ENCODE measurements at places on chromosomes 7 and 10.
A peak's percentile ranks its signal among the peaks of the same experiment; 100 is the strongest.

GRCh38 chr7:5704534-5704922, 76.9 kb downstream of the RNF216 start:
- peak; percentile 79 for DNase-seq

GRCh38 chr10:77279207-77279606, 358.4 kb downstream of the KCNMA1 start:
- no peak for DNase-seq

- DNase-seq, result peak; percentile 65
Measured at GRCh38 chr10:109978481-109978880, 29.3 kb upstream of the ADD3 start.

DNA sequence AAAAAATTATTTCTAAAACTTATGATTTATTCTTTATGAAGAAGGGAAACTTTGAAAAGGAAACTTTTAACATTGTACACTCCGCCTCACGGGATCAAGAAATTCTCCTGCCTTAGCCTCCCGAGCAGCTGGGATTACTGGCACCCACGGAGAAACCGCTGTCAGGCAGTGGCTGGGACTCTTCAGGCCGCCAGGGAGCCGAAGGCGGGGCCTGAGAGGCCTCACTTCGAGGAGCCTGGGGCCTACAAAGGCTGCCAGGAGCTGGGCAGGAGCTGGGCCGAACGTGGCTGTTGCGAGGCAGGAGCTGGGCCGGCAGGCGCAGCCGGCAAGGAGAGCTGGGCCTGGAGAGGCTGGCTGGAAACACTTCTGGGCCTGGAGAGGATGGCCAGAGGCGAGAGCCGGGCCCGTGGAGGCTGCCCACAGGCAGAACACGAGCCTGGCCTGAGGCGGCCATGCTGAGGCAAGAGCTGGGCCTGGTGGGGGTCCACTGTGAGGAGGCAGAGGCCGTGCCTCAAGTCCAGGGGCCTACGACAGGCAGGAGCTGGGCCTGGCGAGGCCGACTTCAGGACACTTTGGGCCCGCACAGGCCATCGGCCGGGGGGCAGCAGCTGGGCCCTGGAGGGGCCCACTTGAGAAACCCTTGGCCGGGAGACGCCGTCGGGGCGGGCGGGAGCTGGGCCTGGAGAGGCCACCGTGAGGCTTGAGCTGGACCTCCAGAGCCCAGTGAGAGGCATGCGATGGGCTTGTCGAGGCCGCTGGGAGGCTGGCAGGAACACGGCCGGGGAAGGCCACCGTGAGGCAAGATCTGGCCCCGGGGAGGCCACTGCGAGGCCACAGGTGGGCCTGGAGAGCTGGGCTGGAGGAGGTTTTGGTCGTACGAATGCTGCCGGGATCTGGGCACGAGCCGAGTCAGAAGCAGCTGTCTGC, 23.7 kb downstream of the MDH2 start:
- no peak for DNase-seq

DNA sequence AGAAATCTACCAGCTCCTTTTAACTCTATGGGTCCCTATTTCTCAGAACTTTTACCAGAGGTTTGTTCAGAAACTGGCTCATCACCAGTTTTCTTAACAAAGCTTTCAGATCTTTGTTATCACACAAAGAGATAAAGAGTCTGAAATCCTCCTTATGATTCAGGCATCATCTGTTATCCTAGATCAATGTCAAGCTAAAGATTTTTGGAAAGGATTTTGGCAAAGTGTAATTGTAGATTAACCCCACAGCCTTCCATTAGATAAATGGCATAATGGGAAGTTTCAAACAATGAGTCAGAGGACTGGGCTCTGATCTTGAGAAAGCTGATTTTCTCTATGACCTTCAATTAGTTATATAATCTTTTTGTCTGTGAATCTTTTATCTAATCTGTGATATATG, 192.2 kb downstream of the NXPH1 start:
- DNase-seq, result no peak

GRCh38 chr10:49034925-49035324, 80.4 kb downstream of the VSTM4 start:
- no peak for DNase-seq

DNA sequence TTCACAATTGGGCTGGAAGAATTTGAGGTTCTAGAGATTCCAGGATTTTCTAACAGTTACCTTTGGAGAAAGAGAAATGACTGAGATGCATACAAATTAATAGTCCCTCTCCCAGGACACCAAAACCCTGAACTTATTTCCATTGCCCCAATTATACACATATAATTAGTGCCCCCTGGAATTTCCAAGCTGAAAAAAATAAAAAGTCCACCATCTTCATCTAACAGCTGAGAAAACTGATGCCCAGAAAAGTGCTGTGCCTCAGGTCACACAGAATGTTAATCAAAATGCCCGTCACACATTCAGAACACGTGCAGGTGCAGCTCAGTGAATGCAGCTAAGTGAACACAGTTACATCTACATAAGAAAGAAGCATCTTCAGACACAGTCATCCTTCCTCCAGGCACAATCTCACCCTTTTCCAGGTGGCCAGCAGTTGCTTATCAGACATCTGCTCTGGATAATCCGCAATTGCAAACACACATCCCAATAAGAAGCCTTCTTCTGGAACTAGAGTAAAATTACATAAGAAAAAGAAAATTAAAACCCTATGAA, 35.4 kb downstream of the PAXIP1 start:
- DNase-seq, result no peak

DNA sequence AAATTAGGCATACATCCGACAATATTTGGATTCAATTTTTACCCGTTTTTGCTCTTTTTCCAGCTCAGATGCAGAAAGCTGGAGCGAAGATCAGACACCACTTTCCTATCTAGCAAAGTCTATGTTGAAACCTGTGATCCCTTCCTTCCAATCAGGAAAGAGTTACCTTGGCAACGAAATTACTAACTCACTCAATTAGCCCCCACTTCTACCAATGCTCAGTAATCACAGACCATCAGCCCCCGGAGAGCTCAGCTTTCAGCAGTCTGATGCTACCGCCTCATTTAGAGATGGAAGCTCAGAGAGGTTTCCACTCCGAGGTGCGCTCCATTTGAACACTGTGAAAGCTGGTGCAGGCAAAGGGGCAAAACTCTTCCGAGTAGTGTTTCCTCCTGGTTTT, 6.7 kb downstream of the FRAT1 start:
- DNase-seq, result no peak

DNA sequence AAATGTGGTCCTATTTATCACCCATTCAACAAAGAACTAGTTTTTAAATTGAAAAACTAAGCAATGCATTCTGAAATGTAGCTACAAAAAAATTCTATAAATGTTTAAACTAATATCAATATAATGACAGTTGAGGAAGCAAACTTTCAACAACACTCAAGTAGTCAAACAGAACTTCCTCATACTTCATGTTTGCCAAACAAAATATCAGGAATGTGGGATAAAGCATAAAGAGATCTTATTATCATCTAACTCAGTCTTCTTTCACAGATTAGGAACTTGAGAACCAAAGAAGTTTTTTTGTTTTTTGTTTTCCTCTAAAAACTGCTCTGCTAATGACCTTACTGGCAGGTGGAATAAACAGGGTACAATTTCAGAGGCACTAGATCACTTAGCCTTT, 116.2 kb downstream of the JAZF1 start:
- no peak for DNase-seq

GRCh38 chr7:90804370-90804769, 208.2 kb downstream of the CDK14 start:
- no peak for DNase-seq

GRCh38 chr10:86833969-86834368, 77.5 kb downstream of the BMPR1A start:
- no peak for DNase-seq

GRCh38 chr7:55774327-55775050, 88.1 kb downstream of the SEPTIN14 start:
- DNase-seq, result no peak

DNA sequence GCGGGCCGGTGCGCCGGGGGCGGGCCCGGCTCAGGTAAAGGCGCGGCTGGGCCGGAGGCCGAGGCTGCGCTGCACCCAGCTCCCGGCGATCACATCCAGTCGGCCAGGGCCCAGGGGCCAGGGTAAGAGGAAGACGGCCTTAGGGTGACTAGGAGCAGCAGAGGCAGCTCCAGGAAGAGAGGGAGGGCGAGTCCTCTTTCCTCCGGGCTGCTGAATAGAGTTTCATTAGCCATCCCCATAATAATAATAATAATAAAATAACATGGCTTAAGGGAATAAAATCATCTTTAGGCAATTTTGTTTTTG, 44.8 kb upstream of the CDK1 start:
- no peak for DNase-seq

DNA sequence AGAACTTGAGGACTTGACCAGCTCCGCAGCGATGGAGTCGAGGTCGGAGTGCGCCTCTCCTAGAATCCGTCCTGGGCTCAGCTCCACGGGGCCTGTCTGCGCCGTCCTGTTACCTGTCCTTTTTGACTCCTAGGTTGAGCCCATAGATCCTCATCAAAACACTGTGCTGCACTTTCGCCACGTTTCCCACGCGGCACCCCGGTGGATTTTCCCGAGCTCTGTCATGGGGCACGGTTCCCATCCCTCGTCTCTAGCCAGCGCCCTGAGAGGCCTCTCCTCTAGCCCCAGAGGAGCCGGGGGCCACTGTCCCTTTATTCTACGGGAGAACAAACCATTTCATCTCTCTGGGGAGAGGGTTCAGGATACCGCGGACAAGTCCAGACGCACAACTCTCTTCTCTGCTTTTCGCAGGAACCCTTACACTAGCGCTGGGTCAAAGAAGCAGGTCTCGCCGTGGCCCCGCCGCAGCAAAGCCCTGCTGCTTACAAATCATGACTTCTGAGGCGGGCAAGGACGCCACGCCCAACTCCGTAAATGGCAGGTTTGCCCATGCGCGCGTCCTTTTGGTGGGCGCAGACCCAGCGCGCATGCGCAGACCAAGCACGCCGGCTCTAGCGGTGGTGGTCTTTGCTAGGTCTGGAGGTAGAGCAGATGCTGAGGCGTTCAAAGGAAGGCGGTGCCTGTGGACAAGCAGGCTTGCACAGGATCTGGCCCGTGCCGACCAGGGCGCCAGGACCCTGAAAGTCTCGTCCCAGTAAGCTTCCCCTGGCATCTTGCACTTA, 10.3 kb upstream of the ANKRD7 start:
- DNase-seq, result peak; percentile 68

All from activated naive CD4-positive, alpha-beta T cell treated with Interleukin-2 at 50 U/mL for 16 hours (primary cell).